ENCODE measurements at places on chromosomes 16 and 17. TPM values are rescaled to one million over a fixed set of nuclear protein-coding genes. Genes with fewer than 3 reads are reported as not detected.

DNA sequence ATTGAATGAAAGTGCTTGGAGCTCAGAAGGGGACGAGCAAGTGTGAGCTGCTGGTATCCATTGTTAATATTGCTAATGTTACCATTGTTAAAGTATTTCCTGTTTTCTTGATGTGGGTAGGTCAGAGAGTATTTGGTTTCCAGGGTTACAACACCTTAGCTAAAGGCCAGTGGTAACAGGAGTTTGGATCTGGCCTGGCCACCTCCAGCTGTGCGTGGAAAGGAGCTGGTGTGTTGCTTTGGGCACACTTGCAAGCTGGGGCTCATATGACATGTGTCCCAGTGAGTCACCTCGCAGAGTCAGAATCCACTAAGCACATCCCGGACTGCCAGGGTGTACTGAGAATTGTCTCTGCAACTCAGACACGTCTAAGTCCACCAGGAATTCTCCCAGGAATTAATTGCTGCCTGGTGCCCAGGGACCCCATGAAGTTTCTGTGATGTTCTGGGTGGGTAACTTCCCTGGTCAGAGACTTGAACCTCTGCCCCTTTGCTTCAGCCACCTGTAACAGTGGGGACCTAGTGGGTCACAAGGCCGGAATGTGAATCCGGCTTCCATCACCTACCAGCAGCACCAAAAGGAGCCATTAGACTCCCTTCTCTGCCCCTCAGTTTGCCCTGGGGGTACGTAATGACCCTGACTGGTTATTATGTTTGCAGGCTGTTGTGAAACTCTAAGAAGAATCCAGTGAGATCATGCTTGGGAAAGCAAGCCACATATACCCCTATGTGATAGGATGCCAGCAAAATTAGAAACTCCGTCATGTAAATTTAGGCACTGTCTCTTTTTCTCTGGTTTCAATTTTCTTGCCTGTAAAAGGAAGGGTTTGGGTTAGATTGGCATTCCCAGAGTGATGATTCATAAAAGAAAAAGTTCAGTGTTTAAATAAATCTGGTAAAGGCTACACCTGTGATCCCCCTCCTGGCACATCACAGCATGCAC is 12.8 kb downstream of the SLC6A2 start:
- DNase-seq: peak; percentile 36

DNA sequence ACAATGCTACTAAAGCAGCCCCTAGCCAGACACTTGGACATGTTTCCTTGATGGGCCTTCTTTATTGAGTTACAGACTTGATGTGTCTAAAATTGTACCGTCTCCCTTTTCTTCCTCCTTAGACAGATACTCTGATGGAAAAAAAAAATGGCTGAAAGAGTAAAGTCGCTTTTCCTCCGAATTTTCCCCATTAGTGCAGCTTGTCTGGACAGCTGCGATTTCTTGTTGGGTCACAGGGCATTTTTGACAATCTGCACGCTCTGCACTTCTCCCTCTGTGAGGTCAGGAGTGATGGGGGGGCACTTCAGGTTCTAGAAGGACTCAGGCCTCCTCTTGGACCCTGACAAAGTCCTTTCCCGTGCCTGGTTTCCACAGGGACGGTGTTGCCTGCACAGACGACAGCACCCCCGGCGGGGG is 968 bp upstream of the PRKAR1A start:
- no peak for DNase-seq

DNA sequence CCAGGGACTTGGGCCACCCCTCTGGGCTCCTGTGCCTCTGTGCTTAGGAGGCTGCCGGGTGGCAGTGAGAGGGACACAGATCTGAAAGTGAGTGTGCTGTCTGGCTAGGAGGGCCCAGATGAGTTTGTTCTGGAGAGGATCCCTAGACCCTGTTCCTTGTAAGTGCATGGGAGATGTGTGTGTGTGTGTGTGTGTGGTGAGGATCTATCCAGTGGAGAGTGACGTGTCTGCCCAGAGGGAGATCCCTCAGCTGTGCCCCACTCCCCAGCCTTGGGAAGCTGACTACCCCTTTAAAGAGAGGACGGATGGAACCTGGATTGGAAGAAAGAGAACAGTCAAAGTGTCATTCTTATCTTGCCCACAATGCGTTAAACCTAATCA is 25.5 kb upstream of the CDC42EP4 start:
- no peak for DNase-seq

DNA sequence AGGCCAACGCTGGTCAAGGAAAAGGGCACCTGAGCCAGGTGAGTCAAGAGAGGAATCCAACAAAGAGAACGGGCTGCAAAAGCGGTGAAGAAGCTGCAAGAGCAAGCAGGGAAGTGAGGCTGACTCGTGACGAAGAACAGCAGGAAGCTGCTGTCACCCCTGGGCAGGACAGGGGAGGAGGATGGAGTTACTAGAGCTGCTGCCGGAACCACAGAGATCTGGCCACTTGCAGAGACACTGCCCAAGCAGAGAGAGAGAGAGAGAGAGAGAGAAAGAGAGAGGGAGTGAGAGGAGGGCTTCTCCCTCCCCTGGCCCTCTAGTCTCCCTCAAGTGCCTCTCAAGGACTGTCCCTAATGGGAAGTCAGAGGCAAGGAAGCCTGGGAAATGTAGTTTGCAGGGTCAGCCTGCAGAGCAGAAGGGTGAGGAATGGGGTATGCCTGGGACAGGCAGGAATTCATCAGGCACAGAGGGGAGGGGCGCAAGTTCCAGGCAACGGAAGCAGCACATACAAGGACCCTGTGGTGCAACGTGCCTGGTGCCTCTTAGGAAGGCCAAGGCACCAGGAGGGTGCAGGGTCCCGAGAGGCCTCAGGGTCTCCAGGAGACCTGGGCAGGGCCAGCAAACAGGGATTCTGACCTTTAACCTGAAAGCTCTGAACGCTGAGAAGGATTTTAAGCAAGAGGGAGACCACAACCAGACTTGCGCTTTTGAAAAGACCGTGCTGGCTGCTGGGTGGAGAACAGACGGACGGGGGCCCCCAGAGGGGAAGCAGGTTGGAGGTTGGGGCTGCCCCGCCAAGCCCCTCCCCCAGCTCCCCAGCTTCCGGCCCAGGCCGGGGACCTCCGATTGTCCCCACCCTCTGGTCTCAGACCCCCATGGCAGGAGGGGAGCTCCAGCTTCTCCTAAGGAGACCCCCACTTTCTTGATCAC is 45.8 kb upstream of the CIBAR2 start:
- DNase-seq: no peak

DNA sequence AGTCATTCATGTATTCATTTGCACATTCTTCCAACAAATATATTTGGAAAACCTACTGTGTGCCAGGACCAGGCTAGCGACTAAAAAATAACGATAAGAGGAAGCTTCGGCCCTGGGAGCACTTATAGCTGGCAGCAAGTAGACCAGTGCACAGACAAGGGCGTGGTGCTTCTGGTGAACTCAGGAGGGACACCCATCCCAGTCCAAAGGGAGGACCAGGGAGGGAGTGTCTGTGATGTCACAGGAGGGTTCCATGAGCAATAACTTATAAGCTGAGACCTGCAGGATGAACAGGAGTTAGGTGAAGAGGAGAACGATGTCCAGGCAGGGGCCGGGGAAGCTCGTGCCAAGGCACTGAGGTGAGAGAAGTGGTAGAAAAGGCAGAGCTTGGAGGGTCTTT is 17.4 kb upstream of the PHOSPHO1 start:
- no peak for DNase-seq

- DNase-seq: no peak
These were observed 17.3 kb downstream of the COTL1 start for GRCh38 chr16:84600343-84601229.

- no peak for DNase-seq
These were observed 128.8 kb downstream of the RAP1GAP2 start for GRCh38 chr17:2925011-2925410.

GRCh38 chr17:9285602-9286427 is 264.5 kb downstream of the NTN1 start:
- DNase-seq: no peak

The UNC13D gene
- 7.9 TPM for total RNA-seq

The ADCY9 gene
- total RNA-seq: 44.0 TPM

Measured in cardiac septum (tissue), 1 donor.